ENCODE measurements at places on chromosomes 3 and 15.

GRCh38 chr3:197019021-197019420 is 10.6 kb downstream of the MELTF start:
- DNase-seq = no peak

DNA sequence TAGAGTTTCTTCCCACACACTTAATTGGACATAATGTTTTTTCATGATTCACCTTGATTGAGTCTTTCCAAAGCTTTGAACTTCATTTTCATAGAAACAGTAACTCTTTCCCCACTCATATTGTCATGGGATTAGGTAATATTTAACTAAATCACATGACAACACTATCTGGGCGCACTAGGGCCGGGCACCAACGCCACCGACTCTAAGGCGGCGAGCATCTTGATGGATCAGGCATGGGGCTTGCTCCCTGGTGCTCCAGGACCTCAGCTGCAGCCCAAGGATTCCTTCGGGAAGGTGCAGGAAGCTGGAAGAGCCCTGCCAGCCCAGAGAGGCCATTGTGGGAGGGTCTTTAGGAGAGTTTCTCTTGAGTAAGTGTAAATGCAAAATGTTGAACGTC is 193.1 kb upstream of the UBE3A start:
- no peak for DNase-seq

DNA sequence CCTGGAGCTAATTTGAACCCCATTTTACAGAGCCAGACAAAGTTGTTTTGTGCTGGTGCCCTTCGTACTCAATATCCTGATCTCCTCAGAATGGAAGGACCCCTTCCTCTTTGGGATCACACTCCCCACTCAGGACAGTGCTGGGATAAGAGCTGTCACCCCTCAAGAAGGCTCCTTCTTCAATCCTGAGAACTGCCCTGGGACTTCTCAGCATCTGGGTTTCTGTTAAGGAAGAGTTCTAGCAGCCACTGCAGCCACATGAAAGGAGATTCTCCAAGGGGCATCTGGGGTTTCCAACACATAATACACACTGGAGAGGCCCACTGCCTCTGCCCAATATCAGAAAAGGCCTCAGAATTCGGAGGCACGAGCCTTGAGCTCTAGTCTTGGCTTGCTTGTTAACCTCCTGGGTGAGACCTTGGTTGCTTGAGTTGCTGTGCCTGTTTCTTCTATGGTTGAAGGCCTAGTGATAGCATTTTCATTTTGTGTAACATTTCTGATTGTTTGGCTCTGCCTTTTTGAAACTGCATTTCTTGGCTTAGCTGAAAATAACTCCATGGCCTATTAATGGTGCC is 78.8 kb upstream of the NMNAT3 start:
- DNase-seq = no peak

DNA sequence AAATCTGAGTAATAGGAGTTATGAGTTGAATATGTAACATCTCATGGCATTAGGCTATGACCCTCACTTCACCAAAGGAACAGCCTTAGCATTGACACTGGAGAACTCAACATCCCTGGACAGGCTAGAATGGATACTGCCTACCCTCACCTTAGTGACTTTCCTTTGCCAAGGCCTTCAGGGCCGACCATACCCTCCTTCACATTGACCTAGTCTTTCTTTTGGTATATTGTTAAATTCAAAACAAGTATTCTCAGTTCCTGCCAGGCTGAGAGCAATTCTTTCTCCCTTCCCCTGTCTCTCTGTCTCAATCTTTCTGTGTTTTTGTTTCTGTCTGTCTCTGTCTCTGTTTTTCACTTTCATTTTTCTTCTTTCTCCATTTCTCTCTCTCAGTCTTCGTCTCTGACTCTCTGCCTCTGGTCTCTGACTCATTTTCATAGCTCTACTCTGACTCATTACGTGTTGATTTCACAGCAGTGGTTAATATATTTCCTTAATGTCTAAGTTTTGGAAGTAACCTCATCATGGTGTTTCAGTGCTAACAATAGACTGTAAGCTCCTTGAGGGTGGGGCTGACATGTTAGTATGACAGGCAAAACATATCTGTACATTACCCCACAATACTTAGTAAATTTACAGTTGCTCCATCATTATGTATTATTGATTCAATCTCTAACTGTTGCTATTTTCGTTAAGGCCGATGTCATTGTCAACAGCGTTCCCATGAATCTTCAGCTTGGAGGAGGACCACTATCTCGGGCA is 32.5 kb downstream of the PARP15 start:
- DNase-seq = no peak

DNA sequence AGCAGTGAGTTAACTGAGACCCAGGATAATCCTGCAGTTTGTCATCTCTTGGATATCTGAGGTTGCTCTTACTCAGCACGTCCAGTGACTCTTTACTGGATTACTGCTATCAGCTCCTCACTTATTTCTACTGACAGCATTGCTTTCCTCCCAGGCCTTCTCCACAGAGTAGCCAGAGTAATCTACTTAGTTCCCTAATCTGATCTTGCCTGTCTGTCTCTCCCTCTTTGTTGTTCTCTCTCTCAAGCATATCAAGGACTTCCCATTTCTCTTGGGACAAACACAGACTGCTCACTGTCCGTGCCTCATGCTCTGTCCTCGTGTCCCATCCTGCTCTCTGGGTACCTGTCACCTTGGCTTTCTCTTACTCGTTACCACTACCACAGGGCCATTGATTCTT is 376.2 kb downstream of the FEZF2 start:
- DNase-seq = no peak

- no peak for DNase-seq
Measured at GRCh38 chr3:11508346-11509172, 135.2 kb downstream of the VGLL4 start.

- no peak for DNase-seq
Measured at GRCh38 chr15:80923668-80924067, 66.0 kb downstream of the MESD start.
